Frontal cortex (tissue), 4 donors: ENCODE measurements at places on chromosomes 5 and 9. TPM values are rescaled to one million over a fixed set of nuclear protein-coding genes. Genes with fewer than 3 reads are reported as not detected.

NR2F1-AS1 gene
- total RNA-seq: 60.7 TPM

FOXI1 gene
- total RNA-seq: not detected

GCNT4 gene
- total RNA-seq: 2.4 TPM

INSL6 gene
- not detected for total RNA-seq

DEPDC1B gene
- 12.2 TPM for total RNA-seq

DMRT3 gene
- total RNA-seq: not detected

OGN gene
- total RNA-seq: 17.5 TPM

DDX4 gene
- total RNA-seq: 0.82 TPM

PPP2CA gene
- total RNA-seq: 141 TPM

- no peak for DNase-seq
Observed at GRCh38 chr5:180112181-180112861, 40.8 kb upstream of the RNF130 start.

DNA sequence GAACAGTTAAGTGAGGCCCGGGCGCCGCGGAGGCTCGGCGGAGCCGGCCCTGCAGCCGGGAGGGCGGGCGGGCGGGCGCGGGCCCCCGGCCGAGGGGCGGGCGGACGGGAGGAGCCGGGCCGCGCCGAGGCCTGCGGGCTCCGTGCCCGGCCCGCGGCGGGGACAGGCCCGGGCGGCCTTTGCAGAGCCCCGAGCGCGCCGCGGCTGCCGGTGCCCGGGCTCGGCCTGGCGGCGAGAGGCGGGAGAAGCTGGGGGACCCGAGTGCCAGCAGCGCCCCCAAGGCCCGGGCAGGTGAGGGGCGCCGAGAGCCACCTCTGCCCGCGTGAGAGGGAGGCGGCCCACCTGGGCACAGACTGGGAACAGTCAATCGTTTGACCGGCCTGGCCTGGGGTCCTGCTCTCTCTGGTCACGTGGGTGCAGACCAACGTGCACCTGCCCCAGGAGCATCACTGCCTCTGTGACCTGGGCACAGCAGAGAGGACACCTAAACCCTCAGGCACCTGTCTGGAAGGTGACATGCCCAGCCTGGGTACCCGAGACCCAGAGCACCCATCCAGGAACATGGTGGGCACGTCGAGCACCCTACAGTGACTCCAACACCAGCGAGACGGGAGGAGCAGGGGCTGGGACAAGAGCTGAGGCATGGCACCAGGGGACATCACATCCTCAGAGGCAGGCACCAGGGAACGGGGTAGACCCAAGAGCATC, 531 bp downstream of the MVB12B start:
- DNase-seq: peak; percentile 72

DNA sequence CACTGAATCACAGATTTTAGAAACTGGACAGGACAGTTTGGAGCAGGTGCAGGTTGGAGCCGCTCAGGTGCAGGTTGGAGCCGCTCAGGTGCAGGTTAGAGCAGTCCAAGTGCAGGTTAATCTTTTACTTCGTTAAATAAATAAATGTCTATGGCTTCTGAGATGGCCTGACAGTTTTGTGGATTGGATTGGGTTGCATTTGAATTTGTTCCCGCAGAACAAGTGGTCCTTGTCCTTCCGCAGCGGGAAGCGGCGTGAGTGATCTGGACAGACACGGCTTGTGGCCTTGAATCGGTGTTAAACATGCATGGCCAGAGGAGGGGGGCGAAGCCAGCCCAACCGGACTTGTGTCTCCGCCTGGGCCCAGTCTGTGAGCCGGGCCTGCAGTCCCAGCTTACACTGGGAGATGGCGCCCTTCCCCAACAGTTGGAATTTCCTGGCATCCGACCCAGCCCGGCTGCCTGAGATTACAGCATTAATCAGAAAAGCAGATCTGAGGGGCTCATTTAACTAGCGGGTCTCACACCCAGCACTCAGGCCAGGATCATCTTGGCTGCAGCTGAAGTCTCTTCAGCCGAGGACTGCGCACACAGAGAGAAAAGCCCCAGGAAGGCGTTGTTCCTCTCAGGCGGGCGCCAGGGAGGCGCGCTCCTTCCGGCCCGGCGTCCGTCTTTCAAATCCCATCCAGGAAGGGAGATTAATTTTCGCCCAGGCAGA, 1.5 kb upstream of the OLFM1 start:
- peak; percentile 78 for DNase-seq

GRCh38 chr9:506281-506680, 291.6 kb downstream of the DOCK8 start:
- no peak for DNase-seq

- no peak for DNase-seq
Observed at GRCh38 chr9:89637787-89638186, 33.0 kb downstream of the GADD45G start.

- DNase-seq: peak; percentile 85
Observed at GRCh38 chr5:1801222-1801966, at the start of gene NDUFS6. NDUFS6 (plus strand) TSS chr5:1801407; CDS start chr5:1801418, 11 bp downstream.

- no peak for DNase-seq
Observed at GRCh38 chr9:108857572-108857971, 1.8 kb upstream of the ACTL7B start.

GRCh38 chr9:131214876-131215275, 61.4 kb downstream of the FAM78A start:
- no peak for DNase-seq

GRCh38 chr9:136740971-136741882, 1.5 kb downstream of the LCN10 start:
- peak; percentile 72 for DNase-seq

- DNase-seq: peak; percentile 43
Observed at GRCh38 chr5:160188141-160189015, 40.9 kb upstream of the FABP6 start.

- peak; percentile 86 for DNase-seq
Observed at GRCh38 chr9:35096035-35096849, at the start of gene PIGO. PIGO (minus strand) TSS chr9:35096591; CDS start chr9:35095565, 1,026 bp downstream.

DNA sequence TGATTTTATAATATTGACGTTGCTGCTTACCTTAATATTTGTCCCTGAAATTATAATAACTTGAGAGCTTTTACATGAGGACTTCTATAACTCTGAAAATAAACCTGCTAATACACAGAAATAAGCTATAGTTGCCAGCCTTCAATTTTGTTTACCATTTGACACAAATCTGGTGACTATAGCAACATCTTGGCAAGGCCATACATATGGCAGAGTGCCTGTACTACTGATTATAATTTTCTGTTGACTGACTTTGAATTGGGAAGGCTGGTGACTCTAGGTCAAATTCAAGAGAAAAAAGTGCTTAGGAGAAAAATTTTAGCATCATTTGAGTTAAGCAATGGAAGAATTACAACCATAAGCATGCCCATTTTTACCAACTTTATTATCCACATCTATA, 581.4 kb upstream of the PTPRD start:
- DNase-seq: no peak

DNA sequence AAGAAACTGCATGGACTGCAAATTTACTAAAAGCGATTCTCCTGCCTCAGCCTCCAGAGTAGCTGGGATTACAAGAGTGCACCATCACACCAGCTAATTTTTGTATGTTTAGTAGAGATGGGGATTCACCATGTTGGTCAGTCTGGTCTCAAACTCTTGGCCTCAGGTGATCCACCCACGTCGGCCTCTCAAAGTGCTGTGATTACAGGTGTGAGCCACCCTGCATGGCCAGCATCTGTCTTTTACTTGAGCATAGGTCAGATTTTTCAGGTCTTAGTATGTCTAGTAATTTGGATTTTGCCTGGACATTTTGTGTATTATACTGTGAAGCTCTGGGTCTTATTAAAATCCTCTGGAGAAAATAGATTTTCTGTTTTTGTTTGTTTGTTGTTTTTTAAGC, 277.8 kb upstream of the VLDLR start:
- no peak for DNase-seq

GRCh38 chr9:4144869-4145268, 155.0 kb downstream of the GLIS3 start:
- DNase-seq: no peak

DNA sequence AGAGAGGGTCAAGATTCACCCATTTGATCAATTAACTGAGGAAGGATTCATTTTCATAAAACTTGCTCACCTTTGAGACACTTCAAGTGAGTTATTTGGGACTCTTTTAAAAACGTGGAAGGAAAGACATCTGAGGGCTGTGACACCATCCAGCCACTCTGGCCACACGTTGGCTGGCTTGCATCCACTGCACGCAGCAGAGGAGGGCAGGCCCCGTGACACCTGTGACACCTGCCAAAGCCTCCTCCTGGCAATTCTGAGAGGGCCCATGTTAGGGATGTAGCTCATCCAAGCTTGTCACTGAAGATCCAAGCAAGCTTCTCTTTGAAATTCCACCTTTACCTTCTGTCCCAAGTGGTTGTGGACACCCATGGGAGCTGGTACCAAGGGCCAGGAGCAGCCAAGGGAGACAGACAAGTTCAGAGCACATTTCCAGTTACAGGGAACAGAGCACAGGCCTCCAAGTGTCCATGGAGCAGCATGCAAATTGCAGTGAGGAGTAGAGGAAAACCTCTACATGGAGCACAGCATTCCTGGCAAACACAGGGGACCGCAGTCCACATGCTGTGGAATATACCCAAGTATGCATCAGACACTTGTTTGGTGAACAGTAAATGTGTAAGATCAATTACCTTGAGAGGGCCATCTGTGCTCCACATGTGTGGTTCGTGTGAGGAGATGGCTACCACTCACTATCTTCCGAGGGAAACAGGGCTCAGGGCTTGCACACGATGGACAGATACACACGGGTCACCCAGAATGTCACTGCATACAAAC, 4.8 kb downstream of the PRSS3 start:
- DNase-seq: no peak

DNA sequence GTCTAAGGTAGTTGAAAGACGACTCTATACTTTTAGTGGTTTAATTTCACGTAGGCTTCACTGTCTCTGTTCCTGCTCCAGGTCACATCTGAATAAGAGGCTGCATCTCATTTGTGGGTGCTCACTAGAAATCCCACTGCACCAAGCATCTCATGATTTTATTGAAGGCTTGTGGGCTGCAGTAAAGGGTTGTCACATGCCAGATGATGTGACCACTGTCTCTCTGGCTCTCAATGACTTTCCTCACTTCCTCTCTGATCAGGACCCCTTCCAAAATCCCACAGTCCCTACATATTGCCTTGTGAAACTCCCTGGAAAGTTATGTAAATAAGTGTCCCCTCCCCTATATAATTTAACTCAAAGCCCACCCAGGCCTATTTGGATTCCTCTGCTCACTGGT, 8.9 kb upstream of the ZCCHC10 start:
- DNase-seq: no peak

DNA sequence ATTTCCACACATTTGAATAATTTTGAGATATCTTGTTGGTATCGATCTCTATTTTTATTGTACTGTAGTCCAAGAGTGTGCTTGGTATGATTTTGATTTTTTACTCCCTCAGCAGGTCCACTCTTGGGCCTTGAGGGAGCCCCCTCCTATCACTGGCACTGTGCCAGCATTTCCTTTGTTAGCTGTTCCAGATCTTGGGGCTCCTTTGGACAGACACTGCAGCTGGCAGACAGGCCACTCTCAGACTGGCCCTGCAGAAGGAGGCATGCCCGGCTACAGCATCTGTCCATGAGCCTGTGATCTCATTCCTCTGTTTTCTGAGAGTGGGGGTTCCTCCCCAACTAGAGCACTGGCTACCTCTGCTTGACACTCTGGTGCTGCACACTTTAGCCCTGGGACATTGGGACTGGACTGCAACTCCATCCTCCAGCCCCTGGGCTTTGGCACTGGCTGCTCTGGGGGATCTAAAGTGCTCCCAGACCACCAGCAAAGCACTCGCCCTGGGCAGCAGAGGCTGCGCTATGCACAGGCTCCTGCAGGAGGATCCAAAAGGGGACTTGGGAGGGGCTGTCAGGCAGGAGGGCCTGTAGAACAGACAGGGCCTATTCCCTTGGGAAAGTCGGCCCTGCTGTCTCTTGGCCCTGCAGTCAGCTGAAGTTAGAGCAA, 271.3 kb upstream of the DMAC1 start:
- no peak for DNase-seq

- no peak for DNase-seq
Observed at GRCh38 chr5:140303966-140304365, 1.1 kb upstream of the PFDN1 start.

DNA sequence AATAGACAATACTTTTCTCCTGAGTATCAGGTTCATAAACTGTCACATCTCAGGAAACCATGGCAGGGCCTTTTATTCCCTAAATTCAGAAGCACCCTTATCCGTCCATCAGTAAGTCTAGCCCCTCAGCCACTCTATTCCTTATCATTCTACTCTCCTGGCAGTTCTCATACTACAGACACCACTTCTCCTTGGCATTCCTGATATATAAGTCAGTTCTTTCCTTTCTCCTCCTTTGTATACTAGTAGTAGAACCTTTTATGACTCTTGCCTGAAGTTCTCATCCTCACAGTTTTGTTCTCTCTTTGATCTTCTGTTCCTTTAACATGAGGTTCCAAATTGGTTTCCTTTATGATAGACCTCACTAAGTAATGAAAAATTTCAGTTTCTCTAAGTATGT, 29.3 kb downstream of the GRAMD2B start:
- DNase-seq: no peak

DNA sequence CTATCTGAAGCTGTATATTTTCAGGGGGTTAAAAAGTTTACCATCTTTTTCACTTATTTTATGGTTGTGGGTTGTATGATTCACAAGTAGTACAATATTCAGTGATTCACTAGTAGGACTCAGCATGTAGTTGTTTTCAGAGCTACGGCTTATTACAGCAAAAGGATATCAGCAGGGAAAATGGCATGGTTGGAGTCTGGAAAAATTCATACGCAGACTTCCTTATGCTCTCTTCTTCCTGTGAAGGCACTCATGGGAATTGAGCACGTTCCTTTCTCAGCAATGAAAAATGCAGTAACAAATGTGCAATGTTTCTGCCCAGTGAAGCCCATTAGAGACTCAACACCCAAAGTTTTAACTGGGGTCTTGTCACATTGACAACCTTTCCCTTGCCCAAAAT, 250.5 kb downstream of the KCNN2 start:
- no peak for DNase-seq

DNA sequence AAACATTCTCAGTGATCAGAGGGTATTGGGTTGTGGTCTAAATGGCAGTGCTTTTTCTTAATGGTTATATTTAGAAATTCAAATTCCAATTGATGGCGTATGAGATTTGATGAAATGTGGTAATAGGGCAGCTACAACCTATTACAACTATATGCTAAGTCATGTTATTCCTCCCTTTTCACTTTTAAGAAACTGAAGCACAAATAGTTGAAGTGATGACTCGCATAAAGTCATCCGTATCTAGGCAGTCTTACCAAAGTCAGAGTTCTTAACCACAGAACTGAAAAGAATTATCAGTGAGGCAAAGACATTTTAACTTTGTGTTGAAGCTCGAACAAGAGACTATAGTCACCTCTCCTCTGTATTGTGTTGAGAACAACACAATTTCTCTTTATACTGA, 28.2 kb downstream of the C9orf152 start:
- no peak for DNase-seq
